Liver (tissue), 10 donors: ENCODE measurements at places on chromosomes 13 and 19.

DNA sequence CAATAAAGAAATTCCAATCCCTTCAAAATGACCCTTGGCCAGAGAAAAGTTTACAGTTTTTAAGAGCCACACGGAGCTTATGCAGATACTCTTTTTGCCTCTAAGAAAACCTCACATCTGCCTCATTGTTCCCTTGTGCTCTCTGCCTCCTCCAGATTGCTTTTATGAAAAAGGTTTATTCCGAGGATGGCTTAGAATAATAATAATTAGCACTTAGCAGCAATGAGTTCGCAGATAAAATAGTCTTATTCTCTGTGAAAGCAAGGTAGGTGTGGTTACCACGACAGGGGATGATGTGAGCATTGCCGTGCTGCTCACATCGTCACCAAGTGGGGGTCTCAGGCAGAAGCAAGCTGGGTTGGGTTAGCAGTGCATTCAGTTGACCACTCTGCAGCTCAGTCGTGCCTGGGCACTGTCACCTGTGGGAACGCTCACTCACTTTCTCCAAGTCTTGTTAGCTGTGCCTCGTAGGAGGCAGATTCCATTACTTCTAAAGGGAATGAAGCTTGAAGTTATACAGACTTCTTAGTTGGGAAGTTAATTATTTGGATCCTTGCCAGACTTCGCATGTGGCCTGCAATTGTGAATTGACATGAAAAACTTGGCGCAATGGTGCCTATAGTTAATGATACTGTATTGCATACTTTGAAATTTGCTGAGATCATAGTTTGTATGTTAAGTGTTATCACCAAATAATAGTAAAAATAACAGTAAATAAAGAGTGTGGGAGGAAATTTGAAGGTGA is 157.2 kb downstream of the MYO16 start:
- no peak for DNase-seq

DNA sequence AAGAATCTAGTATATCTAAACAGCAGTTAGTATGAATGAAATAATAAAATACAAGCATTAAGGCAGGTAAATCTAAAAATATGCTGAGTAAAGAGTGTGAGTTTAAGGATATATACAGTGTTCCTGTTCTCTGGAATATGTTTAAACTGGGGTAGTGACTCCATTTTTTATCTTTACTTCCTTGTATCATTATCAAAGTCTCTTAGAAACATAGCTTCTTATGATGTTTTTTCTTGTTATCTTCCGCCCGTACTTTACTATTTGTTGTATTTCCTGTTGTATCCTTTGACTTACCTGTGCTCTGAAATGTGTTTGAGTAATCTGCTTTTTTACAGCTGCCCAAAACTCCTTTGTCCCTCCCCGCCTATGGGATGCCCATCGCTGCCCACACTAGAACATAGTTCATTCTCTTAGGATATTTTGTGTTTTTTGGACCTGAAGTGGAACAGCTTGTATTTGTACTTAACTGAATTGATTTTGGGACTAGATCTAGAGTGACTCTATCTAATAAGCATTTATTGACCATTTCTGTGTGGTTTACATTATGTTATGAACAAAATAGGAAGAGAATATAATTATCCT is 80.8 kb downstream of the PDS5B start:
- DNase-seq, result no peak

DNA sequence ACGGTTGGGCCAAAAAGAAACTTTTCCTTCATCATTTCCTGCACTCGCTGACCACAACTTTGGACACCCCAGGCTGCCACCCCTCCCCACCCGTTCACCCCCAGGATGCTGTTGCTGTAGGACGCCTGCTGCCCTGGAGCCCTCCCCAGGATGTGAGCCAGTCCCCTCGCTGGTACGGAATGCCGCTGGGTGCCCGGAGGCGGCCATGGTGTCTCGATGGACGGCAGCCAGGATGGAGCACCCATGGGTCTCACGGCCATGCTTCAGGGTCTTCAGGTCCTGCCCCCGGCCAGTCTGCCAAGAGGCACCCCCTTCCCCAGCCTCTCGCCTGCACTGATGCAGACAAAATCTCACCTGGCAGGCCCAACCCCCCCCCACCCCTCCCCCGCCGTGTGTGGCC is 15.4 kb upstream of the CSNK1G2 start:
- DNase-seq, result no peak

GRCh38 chr13:43309311-43309710 is 285.9 kb downstream of the DNAJC15 start:
- DNase-seq, result no peak

GRCh38 chr13:99935772-99936171 is 35.8 kb downstream of the ZIC5 start:
- DNase-seq, result no peak
